Stimulated activated CD4-positive, alpha-beta T cell treated with anti-CD3 and anti-CD28 coated beads, Interleukin-4, amount 100 ng/mL, for 4 hours (primary cell): ENCODE measurements at places on chromosomes 12 and 14.
A peak's percentile ranks its signal among the peaks of the same experiment; 100 is the strongest.

DNA sequence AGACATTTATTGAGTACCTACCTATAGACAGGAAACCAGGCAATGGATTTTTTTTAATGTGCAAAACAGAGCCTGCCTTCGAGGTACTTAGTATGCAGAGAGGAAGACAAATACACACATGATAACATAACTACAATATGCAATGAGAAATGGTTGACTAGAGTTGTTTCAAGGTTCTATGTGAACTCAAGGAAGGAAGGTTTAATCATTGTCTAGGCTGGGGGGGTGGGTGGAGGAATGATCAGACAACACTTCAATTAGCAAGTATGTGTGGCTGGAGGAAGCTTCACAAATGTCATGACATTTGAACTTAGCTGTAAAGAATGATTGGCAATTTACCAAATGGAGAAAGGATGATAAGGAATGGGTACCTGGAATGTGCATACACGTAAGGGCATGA is 985.3 kb downstream of the FLRT2 start:
- no peak for DNase-seq

DNA sequence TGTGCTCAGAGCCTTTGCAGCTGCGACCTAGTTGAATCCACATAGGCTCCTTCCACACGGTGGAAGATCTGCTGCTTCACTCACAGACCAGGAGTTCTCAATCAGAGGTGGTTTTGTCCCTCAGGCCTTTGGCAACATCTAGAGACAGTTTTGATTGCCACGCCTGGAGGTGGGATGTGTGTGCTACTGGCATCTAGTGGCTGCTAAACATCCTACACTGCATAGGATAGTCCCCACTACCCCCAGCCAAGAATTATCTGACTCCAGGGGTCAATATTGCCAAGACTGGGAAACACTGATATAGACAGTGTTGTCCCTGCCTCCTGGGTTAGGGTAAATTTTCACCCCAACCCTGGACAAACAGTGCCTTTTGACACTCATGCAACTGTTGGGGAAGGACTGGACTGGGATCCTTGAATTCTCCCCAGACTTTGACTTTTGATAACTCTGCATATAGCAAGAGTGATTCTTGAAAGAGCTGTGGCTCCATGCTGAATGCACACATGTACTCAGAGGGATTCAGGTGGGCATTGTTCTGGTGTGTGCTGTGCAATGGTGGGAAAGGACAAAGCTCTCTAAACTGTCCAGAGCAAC is 39.8 kb downstream of the BAZ2A start:
- DNase-seq: no peak

DNA sequence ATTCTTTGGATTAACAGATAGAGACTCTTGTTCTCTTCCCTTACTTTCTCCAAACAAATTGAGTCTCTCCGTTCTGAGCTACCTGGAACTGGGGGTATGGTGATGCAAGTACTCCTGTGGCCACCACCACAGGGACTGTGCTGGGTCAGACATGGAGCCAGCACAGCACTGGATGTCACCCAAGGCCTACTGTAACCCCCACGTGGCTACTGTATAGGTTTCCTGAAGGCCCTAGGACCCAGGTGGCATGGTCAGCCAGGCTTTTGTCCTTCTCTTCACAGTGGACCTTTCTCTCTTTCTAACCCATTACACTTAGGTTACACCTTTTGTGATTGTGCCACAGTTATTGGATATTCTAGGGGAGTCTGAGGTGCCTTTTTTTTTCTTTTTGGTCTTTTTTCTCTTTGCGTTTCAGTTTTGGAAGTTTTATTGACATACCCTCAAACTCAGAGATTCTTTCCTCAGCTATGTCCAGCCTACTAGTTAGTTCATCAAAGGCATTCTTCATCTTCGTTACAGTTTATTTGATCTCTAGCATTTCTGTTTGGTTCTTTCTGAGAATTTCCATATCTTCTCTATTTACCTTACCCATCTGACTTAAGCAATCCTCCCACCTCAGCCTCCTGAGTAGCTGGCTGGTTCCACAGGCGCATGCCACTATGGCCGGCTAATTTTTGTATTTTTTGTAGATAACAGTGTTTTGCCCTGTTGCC is 6.0 kb upstream of the KLHDC2 start:
- DNase-seq: no peak

GRCh38 chr14:67580336-67581171 is 19.5 kb downstream of the PIGH start:
- no peak for DNase-seq

DNA sequence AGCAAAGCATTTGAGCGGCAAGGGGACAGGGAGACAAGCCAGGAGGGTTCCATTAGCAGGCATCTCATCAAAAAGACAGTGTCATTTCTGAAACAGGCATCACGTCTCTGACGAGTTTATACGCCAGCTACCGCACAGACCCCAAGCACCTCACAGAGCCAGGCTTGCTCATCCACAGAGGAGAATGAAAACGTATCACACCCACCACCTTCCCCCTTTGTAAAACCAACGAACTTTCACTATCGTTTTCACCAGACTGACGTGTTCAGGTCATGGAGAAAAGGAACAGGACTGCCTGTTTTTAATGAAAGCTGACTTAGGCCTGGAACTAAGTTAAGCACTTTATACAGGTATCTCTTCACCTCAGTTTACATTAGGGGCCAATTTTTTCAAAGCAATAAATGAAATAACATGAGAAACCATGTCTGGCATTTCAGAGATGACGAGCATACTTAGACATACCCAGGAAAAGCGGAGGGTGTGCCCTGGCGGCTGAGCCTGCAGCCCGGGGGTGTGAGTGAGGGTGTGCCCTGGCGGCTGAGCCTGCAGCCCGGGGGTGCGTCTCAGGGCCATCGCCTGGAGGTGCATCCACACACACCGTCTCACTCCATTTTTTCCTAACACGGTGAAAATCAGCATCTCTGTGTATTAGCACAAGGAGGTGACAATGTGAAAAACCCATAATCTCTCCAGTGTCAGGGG is 41.9 kb downstream of the STX2 start:
- DNase-seq: peak; percentile 31

DNA sequence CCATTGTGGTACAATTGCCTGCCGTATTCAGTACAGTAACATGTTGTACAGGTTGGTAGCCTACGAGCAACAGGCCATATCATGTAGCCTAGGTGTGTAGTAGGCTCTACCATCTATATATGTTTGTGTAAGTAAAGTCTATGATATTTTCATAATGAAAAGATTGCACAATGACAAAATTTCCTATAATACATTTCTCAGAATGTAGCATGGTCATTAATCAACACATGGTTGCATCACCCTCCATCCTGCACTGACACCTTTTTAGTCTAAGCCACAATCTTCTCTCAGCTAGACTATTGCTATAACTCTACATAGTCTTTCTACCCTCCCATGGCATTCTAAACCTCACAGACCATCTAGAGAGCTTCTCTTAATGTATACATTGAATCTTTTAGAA is 158.5 kb upstream of the HMGA2 start:
- no peak for DNase-seq

- no peak for DNase-seq
Observed at GRCh38 chr12:96036765-96037455, 1.5 kb upstream of the LTA4H start.

DNA sequence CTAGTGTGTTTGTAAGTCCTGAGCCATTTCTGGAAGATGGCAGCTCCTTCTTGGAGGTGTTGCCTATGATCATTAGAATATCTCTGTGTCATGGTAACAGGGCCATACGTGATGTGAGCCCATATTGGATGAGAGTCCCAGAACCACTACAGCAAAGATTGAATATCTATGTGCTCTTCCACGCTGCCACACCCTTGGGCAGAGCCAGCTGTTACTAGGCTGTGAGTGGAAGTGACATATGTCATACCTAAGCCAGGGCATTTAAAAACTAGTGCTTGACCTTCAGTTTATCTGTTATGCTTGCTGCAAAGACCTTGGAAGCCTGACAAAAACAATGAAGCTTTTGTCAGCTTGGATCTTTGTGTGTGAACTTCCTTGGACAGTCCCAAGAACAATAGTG is 495.1 kb upstream of the CCDC196 start:
- DNase-seq: no peak

DNA sequence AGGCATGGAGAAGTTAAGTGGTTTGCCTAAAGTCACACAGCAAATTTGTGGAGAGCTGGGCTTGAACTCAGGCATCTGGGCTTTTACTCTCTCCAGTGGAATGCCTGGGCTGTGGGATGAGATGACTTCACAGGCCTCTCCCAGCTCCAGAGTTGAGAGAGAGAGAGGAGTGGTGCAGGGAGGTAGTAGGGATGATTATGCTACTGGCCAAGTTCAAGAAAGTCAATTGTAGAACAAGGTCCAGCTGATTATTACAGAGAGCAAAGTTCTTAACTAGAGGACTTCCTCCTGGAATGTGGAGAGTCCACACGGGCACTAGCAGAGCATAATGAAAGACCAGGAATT is 769 bp upstream of the EMP1 start:
- no peak for DNase-seq

DNA sequence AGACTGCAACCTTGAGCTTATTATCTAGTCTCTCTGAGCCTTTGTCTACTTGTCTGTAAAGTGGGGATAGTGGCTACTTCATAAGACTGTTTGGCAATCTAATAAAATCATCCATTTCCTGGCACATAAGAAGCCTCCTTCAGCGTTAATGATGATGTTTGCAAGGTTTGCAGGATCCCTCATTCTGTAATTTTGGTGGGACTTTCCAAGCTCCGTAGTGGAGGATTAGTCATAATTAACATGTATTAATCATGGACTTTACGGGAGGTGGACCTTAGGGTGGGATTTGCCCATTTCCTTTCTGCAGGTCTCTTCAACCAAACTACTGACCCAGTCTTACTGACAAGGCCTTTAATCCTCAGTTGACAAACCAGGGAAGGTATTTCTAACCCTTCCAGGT is 66.2 kb downstream of the NTF3 start:
- DNase-seq: no peak

GRCh38 chr12:112116232-112117060 is 7.9 kb upstream of the NAA25 start:
- no peak for DNase-seq

DNA sequence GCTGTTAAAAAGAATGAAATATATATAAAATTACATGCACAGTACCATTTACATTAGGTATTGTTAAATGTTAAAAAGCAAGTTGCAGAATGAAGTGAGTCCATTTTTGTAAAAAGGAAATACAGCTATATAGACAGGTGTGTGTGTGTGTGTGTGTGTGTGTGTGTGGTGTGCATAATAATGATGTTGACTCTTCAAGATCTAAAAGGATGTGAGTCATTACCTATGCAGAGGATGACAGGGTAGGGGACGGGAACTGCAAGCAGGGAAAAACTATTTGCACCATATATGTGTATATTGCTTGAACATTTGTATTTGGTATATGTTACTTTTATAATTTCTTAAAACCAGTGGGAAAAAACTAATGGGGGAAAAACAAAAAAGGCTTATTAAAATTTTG is 3.1 kb downstream of the C14orf39 start:
- no peak for DNase-seq

- DNase-seq: no peak
Observed at GRCh38 chr12:15721316-15722115, 67.7 kb downstream of the EPS8 start.

- no peak for DNase-seq
Observed at GRCh38 chr12:98533723-98534251, 18.4 kb downstream of the TMPO start.

DNA sequence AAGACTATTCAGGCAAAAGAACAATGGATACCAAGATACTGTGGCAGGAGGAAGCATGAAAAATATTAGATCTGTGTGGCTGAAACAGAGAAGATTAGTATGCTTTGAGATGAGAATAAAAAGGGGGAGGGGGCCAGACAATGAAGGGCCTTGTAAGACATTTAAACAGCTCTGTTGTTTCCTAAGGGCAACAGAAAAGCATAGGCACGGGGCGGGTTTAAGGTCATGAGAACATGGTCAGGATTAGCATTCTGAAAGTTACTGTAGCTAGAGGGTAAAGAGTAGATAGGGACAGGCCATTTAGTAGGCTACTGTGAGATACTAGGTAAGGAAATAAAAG is 18.6 kb downstream of the INTS13 start:
- no peak for DNase-seq
